ENCODE measurements at places on chromosomes 2 and 18. TPM values are rescaled to one million over a fixed set of nuclear protein-coding genes. Genes with fewer than 3 reads are reported as not detected.

Gene SPP2
- total RNA-seq: not detected

Gene NMUR1
- not detected for total RNA-seq

Gene SCN7A
- total RNA-seq: not detected

Gene EDAR
- total RNA-seq: 0.21 TPM

Gene TDRD15
- total RNA-seq: not detected

Gene DTNA
- total RNA-seq: 0.66 TPM

Gene GKN2
- not detected for total RNA-seq

Gene GPR45
- not detected for total RNA-seq

Gene GYPC
- total RNA-seq: 171 TPM

All from activated naive CD8-positive, alpha-beta T cell treated with anti-CD3 and anti-CD28 coated beads for 36 hours (primary cell).